Fibroblast of skin of right quadriceps (primary cell): ENCODE measurements at places on chromosomes 2 and 18.

DNA sequence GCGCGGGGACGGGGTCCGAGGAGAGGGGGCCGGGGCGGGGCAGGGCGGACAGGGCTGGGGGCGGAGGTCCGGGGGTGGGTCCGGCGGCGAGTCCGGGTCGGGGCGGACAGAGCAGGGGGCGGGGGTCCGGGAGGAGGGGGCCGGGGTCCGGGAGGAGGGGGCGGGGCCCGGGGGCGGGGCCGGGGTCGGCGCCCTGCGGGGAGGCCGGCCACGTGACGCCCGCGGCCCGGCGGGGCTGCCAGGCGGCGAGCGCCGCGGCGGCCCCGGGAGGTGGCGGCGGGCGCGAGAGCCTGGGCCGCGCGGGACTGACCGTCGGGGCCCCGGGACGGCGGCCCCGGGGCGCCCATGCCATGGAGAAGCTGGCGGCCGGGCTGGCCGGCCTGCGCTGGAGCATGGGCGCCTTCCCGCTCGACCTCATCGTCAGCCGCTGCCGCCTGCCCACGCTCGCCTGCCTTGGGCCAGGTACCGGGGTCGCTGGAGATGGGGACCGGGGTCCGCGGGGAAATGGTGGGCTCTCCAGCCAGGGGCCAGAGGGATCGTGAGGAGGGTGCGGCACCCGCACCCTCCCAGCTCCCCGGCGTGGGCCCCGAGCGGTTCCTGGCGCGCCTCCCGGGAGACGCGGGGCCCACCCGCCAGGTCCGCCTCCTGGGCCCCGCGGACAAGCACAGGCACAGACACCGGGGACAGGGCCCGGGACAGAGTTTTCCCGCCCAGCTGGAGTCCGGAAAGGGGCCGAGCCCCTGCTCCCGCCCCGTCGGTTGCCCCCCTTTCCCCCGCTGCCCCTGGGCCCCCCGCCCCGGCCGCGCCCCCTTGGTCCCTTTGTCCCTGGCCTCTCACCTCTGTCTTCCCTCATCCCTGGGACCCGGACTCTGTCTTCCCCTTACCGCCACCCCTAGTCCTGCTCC is at the start of gene GAREM2:
TSS of gene GAREM2 (plus strand) at position 218 of the 905 bp plus-strand sequence. CDS start at position 351, 133 bp downstream.
- no peak for DNase-seq

- DNase-seq = no peak
Measured at GRCh38 chr2:67018301-67018700, 378.8 kb upstream of the ETAA1 start.

DNA sequence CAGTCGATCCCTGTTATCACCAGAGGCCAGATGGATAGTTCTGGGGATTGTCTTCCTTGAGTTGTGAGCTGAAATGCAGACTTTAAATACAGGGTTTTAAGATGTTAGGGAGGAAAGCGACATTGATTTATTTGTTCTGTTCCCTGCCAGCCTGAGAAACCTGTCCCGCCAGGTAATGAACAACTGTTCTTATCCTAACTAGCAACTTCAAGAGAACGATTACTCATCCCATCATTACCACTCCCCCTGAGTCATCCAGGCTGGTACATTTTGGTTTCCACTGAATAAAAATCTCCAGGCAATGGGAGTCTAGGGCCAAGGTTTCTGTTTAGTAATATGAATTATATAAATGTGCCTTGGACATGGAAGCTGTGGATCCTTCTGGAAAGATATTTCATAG is 131.2 kb downstream of the LYPD6B start:
- no peak for DNase-seq

DNA sequence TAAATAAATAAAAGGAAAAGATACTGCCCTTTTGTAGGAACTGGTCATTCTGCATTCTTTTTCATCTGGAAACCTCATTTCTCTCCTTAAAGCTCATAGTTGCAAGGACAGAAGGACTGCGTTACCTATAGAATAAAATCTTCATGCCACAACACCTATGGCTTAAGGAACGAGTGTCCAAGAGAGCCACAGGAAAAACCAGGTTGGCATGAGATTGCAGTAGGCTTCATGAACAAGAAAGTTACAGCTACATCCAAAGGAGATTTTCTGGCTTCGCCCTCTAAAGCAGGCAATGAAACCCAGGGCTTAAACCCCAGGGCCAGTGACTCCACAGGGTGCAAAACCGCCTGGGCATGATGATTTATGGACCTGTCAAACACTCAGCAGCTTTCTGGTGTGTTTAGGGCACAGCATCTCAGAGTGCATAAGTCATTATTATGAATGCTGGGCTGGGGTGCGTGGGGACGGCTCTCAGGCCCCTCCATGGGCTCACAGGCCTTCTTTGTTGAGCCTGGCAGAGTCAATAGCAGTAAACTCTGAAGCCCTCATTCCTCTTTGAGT is 30.7 kb upstream of the PIEZO2 start:
- DNase-seq = no peak

GRCh38 chr2:216742411-216742810 is 47.1 kb upstream of the IGFBP5 start:
- DNase-seq = no peak

DNA sequence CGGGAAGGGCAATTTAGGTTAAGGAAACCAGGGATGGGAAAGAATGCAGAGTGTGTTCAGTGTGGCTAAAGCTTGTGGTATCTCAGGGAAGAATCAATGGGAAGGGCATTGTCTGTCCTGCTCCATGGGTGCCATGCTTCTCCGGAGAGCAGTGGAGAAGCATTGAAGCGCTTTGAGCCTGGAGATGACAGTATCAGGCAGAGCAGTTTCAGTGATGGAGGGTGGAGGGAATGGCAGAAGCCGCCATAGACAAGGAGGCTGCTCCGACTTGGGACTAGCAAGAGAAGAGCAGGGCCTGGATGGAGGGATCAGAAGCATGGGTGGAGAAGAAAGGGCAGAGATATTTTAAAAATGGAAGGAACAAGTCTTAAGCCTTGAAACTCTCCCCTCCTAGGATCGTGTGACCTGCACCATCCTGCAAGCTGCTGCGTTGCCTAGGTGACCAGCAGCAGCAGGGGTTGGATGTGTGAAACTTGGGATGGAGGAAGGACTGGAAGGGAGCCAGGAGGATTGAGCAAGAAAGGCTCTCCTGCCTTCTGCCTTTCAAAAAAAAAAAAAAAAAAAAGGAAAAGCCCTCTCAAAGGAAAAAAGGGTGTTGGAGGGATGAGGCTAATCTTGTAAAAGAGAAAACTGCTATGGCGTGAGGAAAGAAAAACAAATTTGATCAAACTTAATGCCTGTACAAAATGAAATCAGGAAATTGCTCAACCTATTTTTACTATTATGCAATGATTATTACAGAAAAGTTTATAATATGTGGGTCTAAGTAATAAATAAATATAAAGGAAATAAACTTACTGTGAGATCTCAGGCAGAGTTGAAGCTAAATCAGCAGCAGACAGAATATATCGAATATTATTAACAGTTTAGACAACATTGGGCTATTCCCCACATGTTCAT is 493.8 kb upstream of the NRP2 start:
- peak; percentile 87 for DNase-seq

- DNase-seq = peak; percentile 91
Measured at GRCh38 chr2:191894681-191895147, 47.8 kb upstream of the CAVIN2 start.

- no peak for DNase-seq
Measured at GRCh38 chr2:138430181-138430580, 71.4 kb upstream of the SPOPL start.

- DNase-seq = no peak
Measured at GRCh38 chr2:197191177-197191939, 119.2 kb downstream of the ANKRD44 start.

GRCh38 chr2:11500702-11501303 is 33.0 kb upstream of the GREB1 start:
- no peak for DNase-seq

GRCh38 chr2:100427627-100428258 is 10.3 kb upstream of the CHST10 start:
- peak; percentile 8 for DNase-seq

GRCh38 chr2:68835621-68836020 is 35.6 kb downstream of the BMP10 start:
- DNase-seq = no peak

DNA sequence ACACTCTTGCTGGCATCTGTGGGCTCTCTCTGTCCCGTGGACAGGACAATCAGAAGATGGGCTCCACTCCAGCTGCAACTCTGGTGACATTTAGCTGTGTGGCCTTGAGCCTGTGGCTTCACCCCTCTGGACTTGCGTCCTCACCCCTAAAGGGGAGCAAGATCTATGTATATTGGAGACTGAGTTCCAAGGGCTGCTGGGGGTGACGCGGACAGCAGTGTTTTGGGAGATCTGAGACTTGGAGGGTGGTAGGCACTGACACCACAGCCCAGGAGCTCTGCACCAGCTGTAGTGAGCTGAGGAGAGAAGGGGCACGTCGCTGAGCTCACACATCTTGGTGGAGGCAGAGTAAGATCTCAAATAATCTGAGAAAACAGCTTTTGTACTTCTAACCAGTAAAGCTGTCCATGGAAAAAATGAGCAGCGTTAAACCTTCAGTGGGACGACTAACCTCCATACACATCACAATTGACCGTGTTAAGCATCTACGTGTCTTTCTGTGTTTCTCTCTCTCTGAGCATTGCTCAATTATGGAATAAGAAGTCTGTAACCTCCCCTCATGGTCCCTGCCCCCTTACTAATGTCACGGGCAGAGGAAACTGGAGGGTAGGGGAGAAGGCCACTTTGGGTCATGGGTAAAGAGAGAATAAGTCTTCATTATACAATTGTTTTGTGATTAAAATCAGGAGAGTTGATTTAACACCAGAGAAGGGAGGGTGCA is 85.8 kb downstream of the SH3RF3 start:
- DNase-seq = no peak
